Astrocyte (in vitro differentiated cells and primary cell): ENCODE measurements at places on chromosomes 2 and 18. TPM values are rescaled to one million over a fixed set of nuclear protein-coding genes. Genes with fewer than 3 reads are reported as not detected.

- H3K27me3 ChIP-seq = no peaks in the 10 kb centered on the region
- H3K27ac ChIP-seq = no peak overlapping the region
- peaks cover 14% of the 10 kb centered on the region for H3K4me1 ChIP-seq
- no peak overlapping the region for H3K4me3 ChIP-seq
- peak; percentile 39 for DNase-seq
Measured at GRCh38 chr18:9419956-9420631, 55.2 kb upstream of the RALBP1 start.

The MERTK gene
- 5.1 and 6.5 TPM in 2 replicates for total RNA-seq

The SLC14A1 gene
- not detected in 2 replicates for total RNA-seq

- H3K36me3 ChIP-seq = no peaks in the 10 kb centered on the region
- no peaks in the 10 kb centered on the region for H3K27me3 ChIP-seq
- peaks cover 13% of the 10 kb centered on the region for H3K4me1 ChIP-seq
- H3K4me3 ChIP-seq = no peak overlapping the region
- DNase-seq = no peak
- H3K27ac ChIP-seq = no peak overlapping the region
Measured at GRCh38 chr2:176443946-176444345, 174.7 kb downstream of the MTX2 start.

- H3K27me3 ChIP-seq = no peaks in the 10 kb centered on the region
- no peak for DNase-seq
- no peak overlapping the region for H3K27ac ChIP-seq
Measured at GRCh38 chr18:63974991-63975390, 5.1 kb downstream of the SERPINB8 start.

DNA sequence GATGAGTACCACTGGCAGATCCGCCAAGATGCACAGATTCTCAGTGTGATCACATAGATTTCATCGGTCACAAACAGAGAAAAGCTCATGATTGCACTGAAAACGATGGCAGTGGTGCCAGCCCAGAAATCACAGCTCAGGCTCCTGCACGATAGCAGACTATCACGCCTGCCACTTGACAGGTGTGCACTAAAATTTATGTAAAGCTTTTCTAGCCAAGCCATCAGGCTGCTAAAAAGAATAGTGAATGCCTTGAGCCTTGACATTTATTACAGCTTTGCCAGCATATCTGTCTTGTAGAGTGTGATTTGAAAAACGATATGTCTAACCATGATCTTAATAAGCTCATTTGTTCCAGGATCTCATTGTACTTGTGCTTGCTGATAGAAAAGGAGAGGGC is 409.5 kb upstream of the CWC22 start:
- H3K27me3 ChIP-seq = no peaks in the 10 kb centered on the region
- no peak overlapping the region for H3K4me3 ChIP-seq
- DNase-seq = no peak
- no peak overlapping the region for H3K27ac ChIP-seq
- H3K36me3 ChIP-seq = no peaks in the 10 kb centered on the region

The KLHL29 gene
- total RNA-seq = 4.8 and 5.5 TPM in 2 replicates

DNA sequence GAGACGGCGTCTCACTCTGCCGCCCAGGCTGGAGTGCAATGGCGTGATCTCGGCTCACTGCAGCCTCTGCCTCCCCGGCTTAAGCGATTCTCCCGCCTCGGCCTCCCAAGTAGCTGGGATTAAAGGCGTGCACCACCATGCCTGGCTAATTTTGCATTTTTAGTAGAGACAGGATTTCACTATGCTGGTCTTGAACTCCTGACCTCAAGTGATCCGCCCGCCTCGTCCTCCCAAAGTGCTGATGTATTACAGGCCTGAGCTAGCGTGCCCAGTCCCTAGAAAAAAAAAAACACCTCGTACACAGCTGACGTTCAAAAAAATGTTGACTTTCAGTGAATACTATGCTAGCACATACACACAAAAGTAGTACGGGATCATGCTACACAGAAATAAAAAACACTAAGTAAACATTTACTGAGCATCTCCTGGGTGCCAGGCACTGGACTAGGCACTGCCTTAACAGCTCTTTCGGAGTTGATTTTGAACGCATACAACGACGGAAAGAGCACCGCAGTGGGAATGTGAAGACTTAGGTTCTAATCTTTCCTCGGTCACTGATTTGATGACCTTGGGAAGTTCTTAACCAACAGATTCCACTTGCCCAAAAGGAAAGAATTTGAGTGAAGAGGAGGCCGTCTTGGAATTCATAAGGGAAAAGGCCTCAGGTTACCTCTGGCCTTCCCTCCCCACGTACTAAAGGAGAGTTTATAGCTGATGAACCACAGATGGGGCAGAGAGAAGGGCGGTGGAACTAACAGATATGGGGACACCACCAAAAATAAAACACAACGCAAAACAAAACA is 1.1 kb downstream of the DNAJC27 start:
- H3K4me1 ChIP-seq = no peaks in the 10 kb centered on the region
- peak overlapping the region; percentile 96 for H3K4me3 ChIP-seq
- H3K27ac ChIP-seq = peak overlapping the region; percentile 96
- H3K36me3 ChIP-seq = peaks cover 6% of the 10 kb centered on the region
- DNase-seq = peak; percentile 50

DNA sequence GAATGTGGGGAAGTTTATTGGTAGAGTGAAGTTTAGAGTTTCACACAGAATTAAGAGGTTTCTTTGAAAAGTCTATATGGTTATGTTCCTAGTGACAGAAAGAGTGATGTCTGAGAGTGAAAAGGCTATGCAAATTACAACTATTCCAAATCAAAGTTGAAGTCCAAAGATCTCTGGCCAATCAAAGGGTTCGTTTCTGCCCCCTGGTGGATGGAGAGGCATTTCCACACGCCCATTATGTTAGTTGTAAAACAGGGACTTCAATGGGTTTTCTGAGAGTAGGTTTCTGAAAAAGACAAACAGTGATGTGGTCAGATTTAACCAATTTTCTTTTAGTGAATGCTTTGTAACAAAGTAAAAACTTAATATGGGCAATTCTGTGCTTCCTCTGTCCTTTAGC is 441.5 kb upstream of the POU3F3 start:
- no peak overlapping the region for H3K4me3 ChIP-seq
- no peaks in the 10 kb centered on the region for H3K4me1 ChIP-seq
- H3K27me3 ChIP-seq = no peaks in the 10 kb centered on the region
- no peak overlapping the region for H3K27ac ChIP-seq
- DNase-seq = no peak
- no peaks in the 10 kb centered on the region for H3K36me3 ChIP-seq

DNA sequence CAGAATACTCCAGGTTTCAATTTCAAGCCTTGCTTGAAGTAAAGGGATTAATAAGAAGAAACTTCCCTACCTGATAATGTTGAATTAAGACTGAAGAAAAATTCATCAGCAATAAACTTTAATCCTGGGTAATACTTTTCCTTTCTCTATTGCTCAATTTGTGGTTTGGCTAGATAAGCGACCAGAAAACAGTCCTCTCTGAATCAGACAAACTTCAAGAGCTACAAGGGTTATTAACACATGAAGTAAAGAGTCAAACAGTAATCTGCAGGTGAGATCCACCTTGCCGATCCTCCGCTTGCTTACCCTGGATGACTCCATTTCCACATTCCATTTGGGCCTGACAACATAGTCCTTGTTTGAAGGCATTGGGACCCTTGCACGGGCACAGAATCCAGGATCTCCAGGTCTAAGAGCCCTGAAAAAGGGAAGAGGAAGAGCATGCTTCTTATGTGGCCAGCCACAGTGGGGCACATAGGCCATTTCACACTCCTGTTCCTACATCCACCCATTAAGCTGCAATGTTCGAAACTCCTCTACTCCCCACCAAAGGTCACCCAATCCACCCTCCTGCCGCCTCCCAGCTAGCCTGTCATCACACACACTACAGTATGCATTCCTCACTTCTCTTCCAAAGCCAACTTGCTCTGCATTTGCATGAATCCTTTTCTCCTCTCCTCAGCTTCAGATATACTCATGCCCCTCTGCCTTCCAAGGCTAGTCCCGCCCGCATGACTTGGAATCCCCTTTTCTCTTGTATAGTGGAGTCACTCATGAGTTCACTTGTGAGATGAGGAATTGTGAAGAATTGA is 39.8 kb downstream of the IWS1 start:
- H3K4me3 ChIP-seq = no peak overlapping the region
- no peaks in the 10 kb centered on the region for H3K4me1 ChIP-seq
- peaks cover 61% of the 10 kb centered on the region for H3K36me3 ChIP-seq
- H3K27me3 ChIP-seq = no peaks in the 10 kb centered on the region

- no peak overlapping the region for H3K27ac ChIP-seq
- peaks cover 21% of the 10 kb centered on the region for H3K36me3 ChIP-seq
- peaks cover 3% of the 10 kb centered on the region for H3K27me3 ChIP-seq
Measured at GRCh38 chr2:230821991-230822520, 42.7 kb upstream of the ITM2C start.

- DNase-seq = peak; percentile 35
- no peak overlapping the region for H3K27ac ChIP-seq
- H3K36me3 ChIP-seq = peaks cover 13% of the 10 kb centered on the region
- peaks cover 14% of the 10 kb centered on the region for H3K4me1 ChIP-seq
Measured at GRCh38 chr2:217795706-217796465, 206.9 kb downstream of the TNS1 start.

The BIN1 gene
- 50.2 and 51.0 TPM in 2 replicates for total RNA-seq

The LBX2 gene
- total RNA-seq = 0.89 and 1.0 TPM in 2 replicates

DNA sequence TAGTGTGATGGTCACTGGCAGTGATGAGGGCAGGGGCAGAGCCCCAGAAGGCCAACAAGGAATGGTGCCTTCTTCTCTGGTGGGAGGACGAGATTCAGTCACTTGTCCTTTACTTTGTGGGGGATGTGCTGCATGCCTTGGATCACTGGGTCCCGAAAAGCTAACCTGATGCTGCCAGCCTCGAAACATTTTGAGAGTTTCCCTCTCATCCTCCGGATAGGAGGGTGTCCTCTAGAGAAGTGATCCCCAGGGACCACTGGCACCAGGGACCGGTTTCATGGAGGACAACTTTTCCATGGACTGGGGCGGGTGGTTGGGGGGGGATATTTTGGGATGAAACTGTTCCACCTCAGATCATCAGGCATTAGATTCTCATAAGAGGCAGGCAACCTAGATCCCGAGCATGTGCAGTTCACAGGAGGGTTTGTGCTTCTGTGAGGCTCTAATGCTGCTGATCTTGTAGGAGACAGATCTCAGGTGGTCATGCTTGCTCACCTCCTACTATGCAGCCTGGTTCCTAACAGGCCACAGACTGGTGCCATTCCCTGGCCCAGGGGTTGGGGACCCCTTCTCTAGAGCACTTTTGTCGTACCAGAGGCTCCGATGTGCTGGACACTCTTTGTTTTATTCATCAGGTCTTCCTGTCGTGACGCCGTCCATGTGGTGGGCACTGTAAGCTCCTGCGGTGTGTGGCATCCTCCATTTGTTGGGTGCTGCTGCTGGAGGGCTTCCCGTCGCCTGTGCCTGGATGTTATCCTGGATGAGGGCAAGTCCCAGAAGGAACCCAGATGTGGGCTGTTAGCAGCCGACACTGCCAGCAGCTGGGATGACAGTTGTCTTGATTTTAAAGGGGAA is 68.5 kb upstream of the HDAC4 start:
- no peak for DNase-seq
- no peaks in the 10 kb centered on the region for H3K27me3 ChIP-seq
- H3K4me1 ChIP-seq = peaks cover 2% of the 10 kb centered on the region
- H3K27ac ChIP-seq = no peak overlapping the region

DNA sequence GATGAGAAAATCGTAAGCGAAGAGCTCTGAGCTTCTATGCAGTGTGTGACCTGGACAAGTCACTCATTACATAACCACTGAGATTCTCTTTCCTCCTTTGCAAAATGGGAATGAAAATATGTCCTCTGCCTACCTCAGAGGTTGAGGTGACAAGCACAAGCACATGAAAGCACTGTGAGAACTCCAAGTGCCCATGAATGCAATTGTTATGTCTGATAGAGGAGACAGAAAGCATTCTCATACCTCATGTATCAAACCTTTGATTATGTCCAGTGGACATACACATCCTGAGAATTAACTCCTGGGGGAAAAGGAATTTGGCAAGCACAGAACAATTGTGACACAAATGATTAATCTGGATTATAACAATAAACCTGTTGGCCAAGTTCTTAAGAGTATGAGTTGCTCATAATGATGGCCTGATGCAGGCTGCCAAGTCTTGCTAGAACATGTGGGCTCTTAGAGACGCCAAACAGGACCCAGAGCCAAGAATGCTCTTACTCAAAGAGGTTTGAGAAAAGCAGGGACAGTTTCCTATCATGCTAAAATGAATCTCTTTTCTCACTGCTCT is 8.5 kb upstream of the RMDN2 start:
- H3K36me3 ChIP-seq = no peaks in the 10 kb centered on the region
- no peaks in the 10 kb centered on the region for H3K27me3 ChIP-seq
- H3K4me1 ChIP-seq = peaks cover 20% of the 10 kb centered on the region
- peak overlapping the region; percentile 46 for H3K27ac ChIP-seq

- peak; percentile 35 for DNase-seq
- H3K27ac ChIP-seq = no peak overlapping the region
- no peaks in the 10 kb centered on the region for H3K4me1 ChIP-seq
- no peak overlapping the region for H3K4me3 ChIP-seq
- H3K36me3 ChIP-seq = no peaks in the 10 kb centered on the region
Measured at GRCh38 chr18:67001052-67001451, 397.2 kb upstream of the CDH19 start.

- peaks cover 2% of the 10 kb centered on the region for H3K36me3 ChIP-seq
- no peaks in the 10 kb centered on the region for H3K27me3 ChIP-seq
- H3K4me1 ChIP-seq = no peaks in the 10 kb centered on the region
- H3K4me3 ChIP-seq = no peak overlapping the region
Measured at GRCh38 chr2:178333851-178334250, 117.1 kb downstream of the PRKRA start.

GRCh38 chr2:160608599-160608998 is 115.0 kb upstream of the RBMS1 start:
- no peaks in the 10 kb centered on the region for H3K36me3 ChIP-seq
- H3K4me1 ChIP-seq = peaks cover 11% of the 10 kb centered on the region
- no peak overlapping the region for H3K4me3 ChIP-seq
- no peak for DNase-seq

DNA sequence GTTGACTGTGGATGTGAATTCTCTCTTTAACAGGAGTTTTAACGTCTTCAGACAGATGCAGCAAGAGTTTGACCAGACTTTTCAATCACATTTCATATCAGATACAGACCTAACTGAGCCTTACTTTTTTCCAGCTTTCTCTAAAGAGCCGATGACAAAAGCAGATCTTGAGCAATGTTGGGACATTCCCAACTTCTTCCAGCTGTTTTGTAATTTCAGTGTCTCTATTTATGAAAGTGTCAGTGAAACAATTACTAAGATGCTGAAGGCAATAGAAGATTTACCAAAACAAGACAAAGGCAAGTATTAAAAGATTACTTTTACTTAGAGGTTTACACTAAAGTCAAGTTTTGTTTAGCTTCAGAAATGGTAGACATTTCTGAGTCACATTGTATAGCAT is 30.2 kb upstream of the TYMS start:
- no peaks in the 10 kb centered on the region for H3K36me3 ChIP-seq
- DNase-seq = no peak
- no peaks in the 10 kb centered on the region for H3K4me1 ChIP-seq
- H3K27ac ChIP-seq = no peak overlapping the region
- H3K4me3 ChIP-seq = no peak overlapping the region

- peaks cover 7% of the 10 kb centered on the region for H3K4me1 ChIP-seq
- H3K27me3 ChIP-seq = no peaks in the 10 kb centered on the region
- DNase-seq = no peak
- H3K36me3 ChIP-seq = no peaks in the 10 kb centered on the region
- no peak overlapping the region for H3K27ac ChIP-seq
- H3K4me3 ChIP-seq = no peak overlapping the region
Measured at GRCh38 chr2:235070063-235070706, 118.4 kb downstream of the SH3BP4 start.

- DNase-seq = no peak
- no peak overlapping the region for H3K27ac ChIP-seq
- no peak overlapping the region for H3K4me3 ChIP-seq
Measured at GRCh38 chr18:44039826-44040225, 640.9 kb upstream of the SETBP1 start.
